ENCODE measurements at places on chromosomes 1 and 21.

DNA sequence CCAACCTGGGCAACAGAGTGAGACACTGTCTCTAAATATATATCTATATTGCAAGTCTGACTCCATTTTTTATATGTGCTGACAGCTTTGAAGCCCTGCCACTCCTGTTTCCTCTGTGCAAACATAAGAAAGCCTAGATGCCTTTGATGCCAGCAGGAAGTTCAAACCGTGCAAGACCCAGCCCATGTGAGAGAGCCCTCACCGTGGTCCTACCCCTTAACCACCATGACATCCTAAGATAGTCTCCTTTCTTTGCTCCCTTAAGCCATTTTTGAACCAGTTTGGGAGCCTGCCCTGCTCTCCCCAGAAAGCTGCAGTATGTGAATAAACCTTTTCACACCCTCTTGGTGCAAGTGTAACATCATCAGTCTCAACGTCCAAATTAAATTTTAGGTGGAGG lies 3.7 kb upstream of the DIPK1A start:
- no peak for DNase-seq

DNA sequence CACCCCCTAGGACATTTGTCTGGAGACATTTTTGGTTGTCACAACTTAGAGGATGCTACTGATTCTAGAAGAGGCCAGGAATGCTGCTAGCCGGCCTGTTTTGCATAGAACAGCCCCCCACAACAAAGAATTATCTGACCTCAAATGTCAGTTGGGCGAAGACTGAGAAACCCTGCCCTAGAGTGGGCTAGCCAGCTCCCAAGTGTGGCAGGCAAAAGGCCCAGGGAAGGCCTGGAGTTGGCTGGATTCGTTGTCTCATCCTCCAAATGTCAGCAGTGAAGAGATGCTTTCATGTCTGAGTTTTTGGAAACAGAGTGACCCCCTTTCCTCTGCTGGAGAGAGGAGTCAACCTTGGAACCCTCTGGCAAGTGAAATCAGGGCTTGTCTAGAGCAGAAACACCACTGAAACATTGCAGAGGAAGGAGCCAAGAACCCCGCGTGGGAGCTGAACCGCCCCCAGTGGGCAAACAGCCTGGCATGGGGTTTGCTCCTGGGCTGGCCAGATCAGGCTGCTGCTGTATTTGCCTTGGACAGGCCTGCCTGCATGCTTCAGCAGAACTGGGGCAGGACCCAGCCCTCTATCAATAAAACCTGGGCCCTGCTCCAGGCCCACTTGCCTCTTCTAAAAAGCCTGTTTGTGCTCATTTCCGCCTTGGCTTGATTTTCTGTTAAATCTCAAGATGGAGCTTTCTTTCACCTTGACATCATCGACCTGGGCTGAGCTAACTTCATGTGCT lies 32.9 kb downstream of the RASSF5 start:
- no peak for DNase-seq

GRCh38 chr1:221793439-221794078 lies 51.7 kb upstream of the DUSP10 start:
- peak; percentile 92 for DNase-seq

DNA sequence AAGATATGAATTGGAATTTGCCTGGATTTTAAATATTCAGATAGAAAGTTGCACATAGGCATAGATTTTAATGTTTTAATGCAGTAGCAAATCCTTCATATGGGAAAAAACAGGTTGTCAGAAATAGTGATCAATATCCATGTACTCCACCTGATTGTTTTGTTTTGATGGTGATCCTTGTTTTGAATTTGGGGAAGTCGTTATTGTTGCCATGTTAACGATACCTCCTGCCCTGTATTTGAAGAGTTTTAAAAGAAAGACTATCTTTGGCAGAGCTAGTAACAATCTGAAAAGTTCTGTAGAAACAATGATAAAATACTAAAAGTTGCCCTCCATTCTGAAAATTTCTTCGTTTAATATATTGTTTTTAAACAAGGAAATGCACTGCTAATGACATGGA lies 1.1 kb downstream of the CEP350 start:
- peak; percentile 2 for DNase-seq

- DNase-seq, result no peak
These were observed at the start of gene S100A8 for GRCh38 chr1:153390938-153391710. Gene S100A8, minus strand, starts transcription at chr1:153391073. Its CDS starts 538 bp downstream, at chr1:153390535.

DNA sequence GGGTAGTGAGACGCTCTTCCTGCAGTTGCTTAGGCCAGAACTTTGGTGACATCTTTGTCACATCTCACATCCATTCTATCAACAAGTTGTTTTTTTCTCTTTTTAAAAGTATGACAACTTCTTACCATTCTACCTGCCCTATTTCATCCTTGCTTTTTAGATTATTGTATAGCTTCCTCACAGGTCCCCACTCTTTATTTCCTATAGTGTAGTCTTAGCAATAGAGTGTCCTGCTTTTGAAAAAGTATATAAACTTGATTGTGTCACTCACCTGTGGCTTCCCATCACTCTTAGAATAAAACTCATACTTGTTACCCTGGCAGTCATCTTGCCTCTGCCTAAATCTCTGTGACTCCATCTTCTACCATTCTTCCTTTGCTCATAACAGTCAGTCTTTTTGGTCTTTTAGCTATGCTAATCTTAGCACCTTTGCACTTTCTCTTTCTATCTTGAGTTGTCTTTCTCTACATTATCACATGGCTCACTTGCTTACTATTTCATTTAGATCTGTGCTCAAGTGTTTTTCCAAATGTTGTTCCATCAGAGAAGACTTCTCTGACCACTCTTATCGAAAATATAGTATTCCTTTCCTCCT lies 9.5 kb downstream of the CDC73 start:
- DNase-seq, result no peak

GRCh38 chr1:180892675-180893074 lies 20.0 kb upstream of the KIAA1614 start:
- DNase-seq, result no peak

GRCh38 chr1:186079084-186079684 lies 295.9 kb downstream of the TPR start:
- DNase-seq, result no peak

DNA sequence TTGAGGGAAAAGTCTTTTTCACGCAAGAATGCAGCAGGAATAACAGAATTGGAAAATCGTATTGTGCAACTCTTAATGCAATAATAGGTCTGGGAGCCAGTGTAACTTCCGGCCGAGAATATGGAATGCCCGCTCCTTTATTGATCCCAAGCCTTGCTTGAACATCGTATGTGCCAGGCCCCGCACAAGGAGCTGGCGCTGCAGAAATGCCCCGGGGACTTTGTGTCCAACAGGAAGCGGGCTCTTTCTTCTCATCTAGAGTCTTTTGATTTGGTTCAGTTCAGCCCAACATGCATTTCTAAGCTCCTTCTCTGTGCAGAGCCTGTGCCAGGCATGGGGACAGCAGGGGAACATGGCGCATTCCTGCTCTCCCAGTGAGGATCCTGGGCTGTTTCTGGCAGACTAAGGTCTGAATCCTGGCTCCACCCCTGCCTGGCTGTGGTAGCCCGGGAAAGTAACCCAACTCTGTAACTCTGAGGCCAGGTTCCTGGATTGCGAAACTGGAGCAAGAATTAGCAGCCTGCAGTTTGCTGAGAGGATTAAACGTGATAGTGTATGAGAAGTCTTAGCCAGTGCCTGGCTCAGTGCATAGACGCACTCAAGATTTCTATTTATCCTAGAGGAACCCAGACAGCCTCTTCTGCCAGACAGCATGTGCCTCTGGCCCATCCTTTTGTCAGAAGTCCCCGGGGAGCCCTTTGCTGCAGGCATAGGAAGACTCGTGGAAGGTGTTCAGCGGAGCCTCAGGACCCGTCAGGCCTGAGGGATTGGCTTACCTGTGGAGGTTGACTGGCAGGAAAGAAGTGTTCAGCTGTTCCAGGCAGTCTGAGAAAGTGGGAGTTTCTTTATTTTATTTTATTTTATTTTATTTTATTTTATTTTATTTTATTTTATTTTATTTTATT lies 987 bp upstream of the CDCP2 start:
- DNase-seq, result peak; percentile 30

GRCh38 chr1:149916898-149917252 lies 769 bp downstream of the SV2A start:
- no peak for DNase-seq

DNA sequence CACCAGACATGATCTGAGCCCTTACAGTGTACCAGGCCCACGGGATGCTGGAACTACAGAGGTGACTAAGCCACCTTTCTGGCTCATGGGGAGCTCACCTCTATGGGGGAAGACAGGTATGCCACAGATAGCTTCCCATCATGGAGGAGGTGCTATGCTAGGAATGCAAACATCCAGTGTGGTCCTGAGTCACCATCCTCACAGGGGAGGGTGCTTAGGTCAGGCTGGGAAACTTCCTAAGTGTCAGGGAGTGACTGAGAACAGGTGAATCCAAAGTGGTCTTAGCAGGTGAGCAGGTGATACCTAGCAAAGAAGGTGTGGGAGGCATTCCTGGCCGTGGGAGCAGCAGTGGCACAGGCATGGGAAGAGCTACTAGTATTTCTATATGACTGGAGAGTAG lies 8.6 kb upstream of the RASSF5 start:
- DNase-seq, result peak; percentile 94

DNA sequence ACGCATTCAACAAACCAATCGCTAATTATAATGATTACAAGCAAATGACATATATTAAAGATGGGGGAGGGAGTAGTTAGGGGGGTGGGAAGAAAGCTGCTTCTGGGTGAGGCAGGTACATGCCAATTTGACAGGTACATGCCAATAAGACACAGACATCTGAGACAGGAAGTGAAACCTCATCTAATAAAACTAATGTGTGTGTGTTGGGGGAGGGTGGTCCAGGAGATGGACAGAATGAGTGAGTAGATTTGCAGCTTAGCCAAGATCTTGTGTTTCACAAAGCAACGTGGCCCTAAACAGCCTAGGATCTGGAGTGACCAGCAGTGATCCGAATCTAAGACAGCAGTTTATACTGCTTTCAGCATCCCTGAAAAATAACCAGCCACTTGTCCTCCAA lies 10.8 kb downstream of the CFAP45 start:
- DNase-seq, result peak; percentile 19

GRCh38 chr21:20618878-20619277 lies 379.3 kb upstream of the NCAM2 start:
- no peak for DNase-seq

- peak; percentile 94 for DNase-seq
These were observed 26.5 kb downstream of the GPR137B start for GRCh38 chr1:236168716-236169429.

- no peak for DNase-seq
These were observed 629.0 kb downstream of the USP25 start for GRCh38 chr21:16358784-16359183.
